ENCODE measurements at places on chromosomes 13 and 19.

- DNase-seq: no peak
These were observed 991.7 kb downstream of the EFNB2 start for GRCh38 chr13:105543742-105544141.

DNA sequence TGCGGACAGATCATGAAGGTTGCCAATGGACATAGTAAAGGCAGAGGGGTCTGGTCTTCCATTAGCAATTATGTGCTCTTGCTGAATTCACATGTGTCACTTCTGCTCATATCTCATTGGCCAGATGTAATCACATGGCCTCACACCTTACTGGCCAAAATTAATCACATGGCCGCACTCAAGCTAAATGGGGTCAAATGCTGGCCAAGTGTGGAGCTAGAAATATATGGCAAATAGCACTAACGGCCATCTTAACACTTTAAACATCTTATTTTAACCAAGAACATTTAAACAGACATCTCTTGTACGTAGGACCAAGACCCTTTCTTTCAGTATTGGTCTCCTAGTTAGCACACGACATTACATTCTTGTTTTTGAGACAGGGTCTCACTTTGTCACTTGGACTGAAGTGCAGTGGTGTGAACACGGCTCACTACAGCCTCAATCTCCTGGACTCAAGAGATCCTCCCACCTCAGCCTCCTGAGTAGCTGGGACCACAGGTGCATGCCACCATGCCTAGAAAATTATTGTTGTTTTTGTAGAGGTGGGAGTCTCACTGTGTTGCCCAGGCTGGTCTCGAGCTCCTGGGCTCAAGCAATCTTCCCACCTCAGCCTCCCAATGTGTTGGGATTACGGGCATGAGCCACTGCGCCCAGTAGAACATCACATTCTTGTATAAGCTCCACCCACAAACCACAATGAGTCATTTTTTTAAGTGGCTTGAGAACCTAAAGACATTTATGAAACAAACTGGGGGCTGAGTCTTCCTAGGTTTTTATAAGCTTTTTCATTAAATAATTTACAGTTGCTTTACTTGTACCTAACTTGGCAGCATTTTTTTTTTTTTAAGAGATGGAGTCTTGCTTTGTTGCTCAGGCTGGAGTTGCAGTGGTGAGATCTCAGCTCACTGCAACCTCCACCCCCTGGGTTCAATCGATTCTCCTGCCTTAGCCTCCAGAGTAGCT is 2.9 kb upstream of the PTOV1 start:
- peak; percentile 61 for DNase-seq

DNA sequence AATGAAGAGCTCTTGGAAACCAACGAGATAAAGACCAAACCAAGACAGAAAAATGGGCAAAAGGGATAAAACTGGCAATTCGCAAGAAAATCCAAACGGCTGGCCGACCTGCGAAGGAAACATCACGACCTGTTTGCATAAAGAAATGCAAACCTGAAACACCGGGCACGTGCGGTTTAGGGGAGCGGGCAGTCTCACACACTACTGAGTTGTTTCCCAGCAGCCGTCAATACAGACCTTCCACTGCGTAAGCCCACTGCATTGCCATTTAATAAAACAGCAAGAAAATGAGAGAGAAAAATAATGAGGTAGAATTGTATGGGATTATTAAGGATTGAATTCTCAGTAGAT is 642 bp upstream of the PEG3 start:
- no peak for DNase-seq

GRCh38 chr13:49951754-49952535 is 15.8 kb upstream of the SPRYD7 start:
- no peak for DNase-seq

GRCh38 chr13:114313061-114313860 is 1.0 kb upstream of the CHAMP1 start:
- DNase-seq: no peak

GRCh38 chr13:20217168-20217567 is 15.0 kb downstream of the GJB6 start:
- DNase-seq: no peak

DNA sequence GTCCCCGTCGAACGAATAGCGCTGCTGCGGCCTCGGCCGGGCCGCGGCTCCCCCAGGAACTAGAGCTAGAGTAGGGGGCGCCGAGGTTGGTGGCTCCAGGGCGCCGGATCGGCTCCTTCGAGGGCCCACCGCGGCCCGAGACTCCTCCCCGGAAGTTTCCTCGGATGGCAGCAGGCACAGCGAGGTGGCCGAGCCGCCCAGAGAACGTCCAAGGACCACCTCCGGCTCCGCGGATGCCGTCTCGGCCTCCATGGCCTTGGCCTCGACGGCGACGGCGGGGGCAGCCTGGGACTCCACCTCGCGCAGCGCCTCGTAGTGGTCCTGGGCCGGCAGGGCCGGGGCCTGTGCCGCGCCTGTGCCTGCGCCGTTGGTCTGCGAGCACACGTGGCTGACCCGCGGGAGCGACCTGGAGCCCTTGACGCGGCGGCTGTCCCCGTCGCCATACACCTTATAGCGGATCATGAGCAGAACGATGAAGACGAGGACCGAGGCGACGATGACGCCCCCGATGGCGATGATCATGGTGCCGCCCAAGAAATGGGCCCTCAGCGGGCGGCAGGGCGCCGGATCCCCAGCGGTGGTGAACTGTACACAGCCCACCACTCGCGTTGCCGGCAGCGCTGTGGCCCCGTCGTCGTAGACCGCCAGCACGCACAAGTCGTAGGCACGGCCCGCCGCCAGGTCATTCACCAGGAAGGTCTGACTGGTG is 11.8 kb downstream of the IFNL1 start:
- DNase-seq: no peak

DNA sequence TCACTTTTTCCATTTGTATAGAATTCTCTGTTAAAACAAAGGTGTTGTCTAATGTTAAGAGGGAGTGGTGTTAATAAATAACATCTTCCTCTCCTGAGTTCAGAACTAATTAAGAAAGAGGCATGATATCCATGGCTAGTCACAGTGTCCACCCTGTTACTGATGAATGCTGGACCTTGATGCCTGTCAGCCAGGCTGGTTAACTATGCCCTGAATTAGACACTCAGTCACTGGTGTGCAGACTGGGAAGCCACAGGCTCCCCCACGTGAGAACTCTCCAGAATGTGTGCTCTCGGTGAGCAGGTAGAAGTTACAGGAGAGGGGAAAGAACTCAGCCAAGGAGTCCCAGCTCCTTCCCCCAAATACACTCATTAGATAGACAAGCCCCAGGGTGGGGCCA is 56.1 kb upstream of the RNF113B start:
- no peak for DNase-seq

- no peak for DNase-seq
These were observed 23.0 kb downstream of the GTF2F2 start for GRCh38 chr13:45143346-45143751.

GRCh38 chr19:9865732-9866501 is 30.8 kb downstream of the PIN1 start:
- no peak for DNase-seq

- DNase-seq: no peak
These were observed 342.5 kb downstream of the SPRY2 start for GRCh38 chr13:79998381-79998880.

- no peak for DNase-seq
These were observed 26.1 kb upstream of the TIMM44 start for GRCh38 chr19:7969555-7969939.

All from skeletal muscle cell (primary cell).